Cortex of kidney (tissue), 1 donor: ENCODE measurements at places on chromosomes 6 and 20.

DNA sequence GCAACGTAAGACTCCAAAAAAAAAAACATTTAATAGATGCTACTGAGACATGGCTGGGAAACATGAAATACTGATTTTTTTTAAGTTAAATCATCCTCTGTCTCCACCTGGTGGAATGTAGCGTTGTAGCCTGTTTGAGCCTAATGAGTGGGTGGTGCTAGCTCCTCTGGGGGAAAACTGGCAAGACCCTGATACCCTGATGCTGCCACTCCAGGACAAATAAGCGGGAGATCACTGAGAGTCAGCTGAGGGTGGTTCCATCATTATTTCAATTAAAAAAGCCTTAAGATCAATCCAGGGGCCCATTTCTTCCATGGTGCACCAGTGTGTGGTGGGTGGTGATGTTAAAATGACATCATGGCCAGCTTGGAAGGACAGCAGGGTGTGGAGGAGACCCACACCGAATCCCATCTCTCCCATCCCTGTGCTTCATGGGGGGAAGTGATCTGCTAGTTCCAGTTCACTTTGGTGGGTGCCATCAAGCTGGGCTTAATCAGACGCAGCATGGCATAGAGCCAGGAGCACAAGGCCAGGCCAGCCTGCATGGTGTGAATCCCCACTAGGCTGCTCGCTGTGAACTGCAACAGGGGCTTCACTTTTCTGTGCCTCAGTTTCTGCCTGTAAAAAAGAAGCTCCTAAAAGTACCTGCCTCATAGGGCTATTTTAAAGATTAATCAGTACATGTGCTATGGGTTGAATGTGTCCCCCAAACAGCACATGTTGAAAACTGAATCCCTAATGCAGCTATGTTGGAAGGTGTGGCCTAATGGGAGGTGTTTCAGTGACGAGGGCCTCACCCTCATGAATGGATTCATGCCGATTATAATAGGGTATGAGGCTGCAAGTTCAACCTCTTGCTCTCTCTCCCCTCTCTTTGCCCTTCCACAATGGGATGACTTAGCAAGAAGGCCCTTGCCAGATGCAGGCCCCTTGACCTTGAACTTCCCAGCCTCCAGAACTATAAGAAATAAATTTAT, 13.0 kb upstream of the MRPS10 start:
- DNase-seq, result no peak

DNA sequence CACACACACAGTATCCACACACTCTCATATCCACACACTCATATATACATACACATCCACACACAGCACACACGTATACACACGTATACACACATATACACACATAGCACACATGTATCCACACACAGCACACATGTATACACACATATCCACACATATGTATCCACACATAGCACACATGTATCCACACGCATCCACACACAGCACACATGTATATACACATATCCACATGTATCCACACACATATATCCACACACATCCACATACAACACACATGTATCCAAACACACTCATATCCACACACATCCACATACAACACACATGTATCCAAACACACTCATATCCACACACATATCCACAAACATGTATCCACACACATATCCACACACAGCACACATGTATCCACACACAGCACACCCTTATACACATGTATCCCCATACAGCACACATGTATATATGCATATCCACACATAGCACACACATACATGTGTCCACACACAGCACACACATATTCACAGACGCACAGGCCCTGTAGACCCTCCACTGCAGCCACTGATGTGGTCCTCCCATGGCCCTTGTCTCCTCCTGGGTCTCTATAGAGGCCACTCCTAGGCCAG, 172.1 kb downstream of the CDH4 start:
- DNase-seq, result no peak

DNA sequence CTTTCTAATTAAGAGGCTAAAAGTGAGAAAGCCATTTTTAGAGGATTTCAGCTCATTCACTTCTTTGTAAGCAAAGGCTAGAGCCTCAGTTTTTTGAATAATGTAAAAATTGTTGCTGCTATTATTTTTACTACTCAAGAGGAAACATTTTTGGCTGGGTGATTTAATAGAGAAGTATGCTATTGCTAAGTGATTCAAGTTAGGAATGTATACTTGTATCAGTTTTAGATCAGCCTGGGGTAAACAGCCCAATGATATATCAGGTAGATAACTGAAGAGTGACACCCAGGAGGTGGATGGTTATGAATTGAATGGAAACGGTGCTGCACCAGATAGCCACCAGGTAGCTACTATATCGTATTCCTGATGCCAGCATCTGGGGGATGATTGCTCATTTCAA, 9.2 kb downstream of the QKI start:
- DNase-seq, result no peak

DNA sequence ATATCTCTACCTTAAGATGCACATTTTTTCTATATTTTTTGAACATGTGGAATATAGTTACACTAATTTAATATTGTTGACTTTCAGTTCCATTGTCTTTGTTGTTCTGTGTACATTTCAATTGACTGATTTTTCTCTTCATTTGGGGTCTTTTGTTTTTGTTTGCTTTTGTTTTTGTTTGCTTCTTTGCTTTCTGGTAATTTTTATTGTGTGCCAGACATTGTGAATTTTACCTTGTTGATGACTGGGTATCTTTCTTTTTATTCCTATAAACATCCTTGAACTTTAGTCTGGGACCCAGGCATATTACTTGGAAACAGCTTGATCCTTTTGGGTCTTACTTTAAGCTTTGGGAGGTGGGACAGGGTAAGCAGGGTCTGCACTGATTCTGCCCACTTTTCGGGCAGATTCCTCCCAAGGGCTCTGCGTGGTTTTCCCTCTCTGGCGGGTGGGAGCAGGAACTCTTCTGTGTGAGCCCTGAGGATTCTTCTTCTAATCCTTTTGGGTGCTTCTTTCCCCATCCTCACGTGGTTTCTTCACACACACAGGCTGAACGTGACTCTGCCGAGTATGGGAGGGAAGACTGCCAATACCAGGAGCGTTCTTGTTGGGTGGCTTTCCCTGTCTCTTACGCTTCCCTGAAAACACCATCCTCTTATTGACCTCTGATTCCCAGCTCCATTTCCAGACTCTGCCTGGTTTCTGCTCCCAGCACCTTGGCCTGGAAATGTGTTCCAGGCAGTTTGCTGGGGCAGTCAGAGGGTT, 200.5 kb downstream of the ARID1B start:
- DNase-seq, result no peak
